Cortex of kidney (tissue), 1 donor: ENCODE measurements at places on chromosomes 11 and 22.

DNA sequence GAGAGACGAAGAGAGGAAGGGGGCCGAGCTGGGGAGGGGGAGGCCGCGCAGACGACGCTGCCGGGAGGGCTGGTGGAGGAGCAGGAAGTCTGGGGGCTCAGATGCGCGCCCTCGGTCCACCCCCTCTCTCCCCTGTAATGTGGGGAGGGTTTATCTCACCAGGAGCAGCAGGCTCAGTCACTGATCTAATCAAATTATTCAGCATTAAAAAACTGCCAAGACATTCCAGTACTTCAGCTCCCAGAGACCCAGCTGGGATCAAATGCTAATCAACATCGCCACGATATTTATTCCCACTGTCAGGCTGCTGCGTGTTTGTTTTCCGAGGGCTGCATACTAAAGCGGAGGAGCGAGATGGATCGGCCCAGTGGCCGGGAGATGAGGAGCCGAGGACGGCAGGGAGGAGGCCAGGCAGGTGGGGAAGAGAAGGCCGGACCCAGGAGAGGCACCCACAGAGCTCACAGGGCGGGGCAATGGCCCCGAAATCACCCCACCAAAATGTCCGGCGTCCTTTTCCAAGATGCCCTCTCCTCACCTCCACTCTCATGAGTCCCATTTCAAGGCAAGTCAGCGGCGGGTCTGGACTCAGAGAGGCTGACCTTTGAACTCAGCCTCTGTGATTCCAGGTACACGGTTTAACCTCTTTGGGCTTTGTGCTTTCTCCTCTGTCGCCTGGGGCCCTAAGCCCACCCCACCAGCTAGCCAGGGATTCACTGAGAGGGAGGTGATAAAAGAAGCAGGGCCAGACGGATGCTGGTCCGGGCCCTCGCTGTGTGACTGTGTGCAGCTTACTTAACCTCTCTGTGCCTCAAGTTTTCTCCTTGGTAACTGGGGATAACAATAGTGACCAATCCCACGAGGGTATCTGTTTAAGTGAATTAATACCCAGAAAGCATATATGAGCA lies 502.1 kb downstream of the MN1 start:
- DNase-seq = no peak

GRCh38 chr11:17468122-17468521 lies 8.5 kb downstream of the ABCC8 start:
- DNase-seq = no peak

DNA sequence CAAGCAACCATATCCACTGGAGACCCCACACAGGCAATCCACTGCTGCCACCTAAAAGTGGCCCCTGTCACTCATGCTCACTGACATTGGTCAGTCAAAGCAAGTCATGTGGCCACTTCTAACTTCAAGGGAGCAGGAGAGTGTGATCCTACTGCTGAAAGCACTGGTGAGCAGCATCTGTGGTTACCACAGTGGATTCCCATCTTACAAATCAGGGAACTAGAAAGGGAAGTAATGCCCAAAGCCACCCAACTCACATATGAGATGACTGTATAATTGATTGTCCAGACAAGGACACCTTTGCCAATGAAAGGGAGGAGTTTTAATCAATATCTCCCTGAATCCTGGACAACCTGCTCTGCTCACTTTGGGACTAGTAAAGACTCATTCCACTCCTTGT lies 17.7 kb downstream of the RCN1 start:
- DNase-seq = no peak

- DNase-seq = no peak
These were observed 4.3 kb downstream of the KRTAP5-6 start for GRCh38 chr11:1701091-1701807.

DNA sequence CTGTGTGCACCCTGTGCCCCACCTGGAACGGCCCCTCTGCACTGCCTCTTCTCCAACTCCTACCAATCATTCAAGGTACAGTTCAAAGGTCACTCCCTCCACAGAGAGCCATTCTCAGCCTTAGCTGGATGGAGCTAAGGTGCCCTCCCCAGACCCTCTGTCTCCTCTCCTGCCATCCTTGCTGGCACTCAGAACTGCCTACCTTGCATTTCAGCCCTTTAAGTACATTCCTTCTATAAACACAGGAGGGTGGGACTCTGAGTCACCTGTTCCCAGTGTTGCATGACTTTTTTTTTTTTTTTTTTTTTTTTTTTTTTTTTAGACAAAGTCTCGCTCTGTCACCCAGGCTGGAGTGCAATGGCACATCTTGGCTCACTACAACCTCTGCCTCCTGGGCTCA lies 8.6 kb downstream of the TTLL1 start:
- no peak for DNase-seq

- DNase-seq = no peak
These were observed 4.5 kb downstream of the PARVA start for GRCh38 chr11:12381875-12382274.

GRCh38 chr22:42414565-42415303 lies 17.5 kb downstream of the NFAM1 start:
- DNase-seq = no peak

DNA sequence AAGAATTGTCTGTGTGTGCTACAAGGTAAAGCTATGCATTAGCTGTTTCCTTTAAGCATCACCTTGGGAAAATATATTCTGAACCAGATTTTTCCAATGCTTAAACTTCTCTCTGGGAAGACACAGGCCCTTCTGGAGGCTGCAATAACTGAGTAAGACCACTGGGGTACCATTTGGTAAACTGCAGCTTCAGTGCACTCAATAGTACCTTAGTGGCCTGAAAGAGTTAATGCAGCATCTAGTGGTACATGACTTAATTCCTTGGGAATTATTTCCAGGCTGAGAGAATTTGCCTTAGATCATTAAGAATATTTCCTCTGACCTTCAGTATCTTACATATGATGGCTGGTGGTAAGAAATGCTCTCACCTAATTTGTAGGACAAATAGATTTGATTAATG lies 727.4 kb downstream of the DLG2 start:
- no peak for DNase-seq

DNA sequence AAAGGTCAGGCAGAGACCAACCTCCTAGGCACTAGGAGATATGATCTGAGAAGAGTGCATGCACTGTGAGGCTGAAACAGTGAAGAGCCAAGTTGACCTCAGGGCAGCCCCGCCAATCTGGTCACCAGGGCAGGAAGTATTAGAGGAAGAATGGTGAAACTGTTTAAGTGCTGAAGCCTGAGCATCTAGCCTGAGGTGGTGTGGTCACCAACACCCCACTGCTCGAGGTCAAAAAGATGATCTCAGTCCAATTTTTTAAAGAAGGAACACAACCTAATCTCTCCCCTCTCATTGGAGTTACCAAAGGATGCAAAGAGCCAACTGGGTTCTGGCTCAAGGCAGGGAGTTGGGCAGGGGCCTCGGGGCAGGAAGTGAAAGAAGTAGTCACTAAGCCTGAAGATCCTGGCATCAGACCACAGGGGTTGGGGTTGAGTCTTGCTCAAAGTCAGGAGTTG lies 4.0 kb downstream of the APBB1 start:
- no peak for DNase-seq

DNA sequence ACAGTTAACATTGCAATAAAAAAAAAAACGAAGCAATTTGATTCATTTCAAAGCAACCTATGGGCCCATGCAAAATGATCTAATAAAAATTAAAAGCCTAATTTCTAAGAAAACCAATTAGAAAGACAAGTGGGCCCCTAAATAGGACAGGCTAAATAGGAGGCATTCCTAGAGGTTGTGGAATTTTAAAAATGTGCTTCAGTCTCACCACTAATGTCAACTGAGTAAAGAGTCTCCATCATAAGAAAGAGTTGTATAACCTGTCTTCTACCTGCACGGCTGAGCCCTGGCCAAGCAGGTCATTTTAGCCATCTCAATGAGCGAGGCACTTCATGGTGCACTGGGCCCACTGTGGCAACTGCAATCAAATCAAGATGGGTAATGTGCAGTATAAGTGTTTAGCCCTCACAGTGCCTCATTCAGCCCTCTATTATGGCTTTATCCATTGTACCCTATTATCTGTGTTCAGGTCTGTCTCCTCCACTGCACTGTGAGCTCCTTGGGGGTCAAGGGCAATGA lies 76.4 kb downstream of the PRSS23 start:
- no peak for DNase-seq

DNA sequence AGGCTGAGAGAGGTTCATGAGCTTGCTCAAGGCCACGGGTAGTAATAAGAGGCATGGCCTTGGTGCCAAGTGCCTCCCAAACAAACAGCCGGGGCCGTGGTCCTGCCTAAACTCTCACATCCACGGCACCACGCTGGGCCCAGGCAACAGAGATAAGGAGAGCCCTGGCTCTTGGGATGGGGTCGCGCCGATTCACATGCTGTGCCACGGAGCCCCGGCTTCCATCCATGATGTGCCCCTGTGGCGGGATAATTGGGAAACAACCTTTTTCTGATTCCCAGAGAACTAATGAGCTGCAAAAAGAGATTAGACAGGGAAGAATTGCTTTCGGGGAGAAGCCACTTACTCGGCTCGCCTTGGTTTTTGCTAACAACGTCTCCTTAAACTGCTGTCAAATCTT lies 22.0 kb downstream of the TP53AIP1 start:
- DNase-seq = no peak

DNA sequence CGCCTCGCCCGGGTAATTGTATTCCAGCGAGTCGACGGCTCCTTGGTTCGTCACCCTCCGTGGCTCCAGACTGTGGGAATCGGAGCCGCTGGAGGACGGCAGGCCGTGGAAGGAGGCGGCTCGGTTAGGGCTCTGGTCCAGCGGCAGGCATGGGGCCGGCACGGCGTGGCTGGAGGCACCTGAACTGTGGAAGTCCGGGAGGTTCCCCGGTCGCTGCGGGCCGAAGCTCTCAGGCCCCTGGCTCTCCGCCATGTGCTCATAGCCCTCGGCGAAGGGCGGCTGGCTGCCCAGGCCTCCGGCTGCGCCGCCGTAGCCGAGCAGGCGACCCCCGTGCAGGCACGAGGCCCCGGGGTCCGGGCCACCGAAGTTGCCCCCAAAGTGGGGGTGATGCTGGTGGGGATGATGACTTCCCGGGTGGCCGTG lies 1.7 kb downstream of the MN1 start:
- DNase-seq = no peak

DNA sequence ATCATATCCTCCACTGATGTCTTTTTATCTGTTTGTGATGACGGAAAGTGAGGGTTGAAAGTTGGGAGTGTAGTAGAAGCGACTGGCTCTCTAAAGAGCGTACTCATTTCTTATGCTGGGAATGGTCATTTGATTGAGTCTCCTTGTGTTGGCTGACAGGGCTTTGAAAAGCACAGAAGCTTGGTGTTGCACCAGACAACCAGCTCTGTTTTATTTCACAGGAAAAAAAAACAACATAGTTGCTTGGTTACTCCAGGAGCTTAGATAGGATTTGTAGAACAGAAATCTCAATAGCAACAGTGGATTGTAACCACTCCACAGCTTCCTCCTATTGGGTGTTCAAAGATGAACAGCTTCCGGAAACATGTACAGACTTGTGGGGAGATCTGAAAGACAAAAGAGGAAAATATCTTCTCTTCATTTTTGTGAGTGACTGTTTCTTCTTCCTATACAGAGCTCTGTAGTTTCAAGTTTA lies 2.7 kb downstream of the RBM14 start:
- no peak for DNase-seq

DNA sequence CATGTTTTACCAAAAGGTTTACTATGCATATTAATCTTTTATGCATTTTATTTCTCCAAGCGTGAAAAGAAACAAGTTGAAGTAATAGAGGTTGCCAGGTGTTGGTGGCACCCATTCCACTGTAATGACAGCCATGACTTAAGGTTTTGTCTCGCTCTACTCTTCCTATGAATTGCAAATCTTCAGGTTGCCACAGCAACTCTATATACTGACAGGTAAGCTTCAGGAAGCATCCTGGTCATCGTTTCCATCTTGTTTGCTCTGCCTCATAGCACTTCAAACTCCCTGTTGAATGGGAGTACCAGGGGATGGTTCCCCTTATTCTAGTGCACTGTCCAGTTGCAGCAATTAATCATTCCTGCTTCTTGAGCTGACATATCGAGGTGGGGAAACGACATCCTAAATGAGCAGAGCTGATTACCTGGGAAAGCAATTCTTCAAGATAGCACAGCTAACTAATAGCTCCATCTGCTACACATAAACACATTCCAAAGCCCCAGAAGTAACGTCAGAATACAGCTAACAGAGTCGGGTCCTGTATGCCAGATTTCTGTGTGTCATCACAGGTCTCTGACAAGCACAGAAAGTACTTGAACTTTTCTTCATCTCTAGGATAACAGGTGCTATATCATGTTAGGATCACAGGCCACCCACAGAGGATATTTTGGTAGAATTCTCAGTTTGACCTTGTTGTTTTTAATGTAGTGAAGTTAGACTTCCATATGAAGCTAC lies 80.3 kb downstream of the CADM1 start:
- no peak for DNase-seq

GRCh38 chr11:78856211-78856610 lies 281.5 kb upstream of the NARS2 start:
- DNase-seq = no peak

DNA sequence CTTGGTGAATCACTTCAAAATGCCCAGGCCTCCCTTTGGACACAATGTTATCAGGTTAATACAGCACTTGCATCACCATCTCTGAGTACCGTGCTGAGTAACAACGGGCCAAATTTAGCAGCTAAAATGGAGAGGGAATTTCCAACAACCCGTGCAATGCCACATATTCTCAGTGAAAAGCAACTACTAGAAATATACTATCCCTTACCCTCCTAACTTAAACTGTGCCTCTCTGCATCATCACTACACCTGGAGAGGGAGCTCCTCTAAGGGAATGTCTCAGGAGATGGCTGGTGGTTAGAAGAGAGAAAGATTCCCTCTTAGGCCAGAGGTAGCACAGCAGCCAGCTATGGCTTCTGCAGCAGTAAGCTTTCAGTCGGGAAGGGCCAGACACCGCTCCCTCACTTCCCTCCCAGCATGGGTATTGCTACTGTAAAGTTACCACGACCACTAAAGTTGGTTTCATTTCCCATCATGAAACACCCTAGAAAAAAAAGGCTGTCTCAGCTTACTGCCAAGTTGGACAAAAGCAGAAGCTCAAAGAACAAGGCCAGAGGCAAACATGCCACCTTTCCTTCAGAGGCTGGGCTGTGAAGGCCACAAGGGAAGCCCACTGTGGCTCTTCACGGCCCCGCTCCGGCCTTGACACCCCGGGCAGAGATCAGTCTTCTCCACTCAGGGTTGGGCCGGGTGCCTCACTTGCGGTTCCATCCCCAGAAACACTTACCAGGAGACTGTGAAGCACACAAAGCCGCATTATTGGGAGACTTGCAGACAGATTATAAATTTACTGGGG lies 3.9 kb downstream of the MAML2 start:
- DNase-seq = no peak
